CD4-positive, alpha-beta T cell treated with Interleukin-2 at 100 ng/mL for 4 hours (primary cell): ENCODE measurements at places on chromosomes 2 and 18.

DNA sequence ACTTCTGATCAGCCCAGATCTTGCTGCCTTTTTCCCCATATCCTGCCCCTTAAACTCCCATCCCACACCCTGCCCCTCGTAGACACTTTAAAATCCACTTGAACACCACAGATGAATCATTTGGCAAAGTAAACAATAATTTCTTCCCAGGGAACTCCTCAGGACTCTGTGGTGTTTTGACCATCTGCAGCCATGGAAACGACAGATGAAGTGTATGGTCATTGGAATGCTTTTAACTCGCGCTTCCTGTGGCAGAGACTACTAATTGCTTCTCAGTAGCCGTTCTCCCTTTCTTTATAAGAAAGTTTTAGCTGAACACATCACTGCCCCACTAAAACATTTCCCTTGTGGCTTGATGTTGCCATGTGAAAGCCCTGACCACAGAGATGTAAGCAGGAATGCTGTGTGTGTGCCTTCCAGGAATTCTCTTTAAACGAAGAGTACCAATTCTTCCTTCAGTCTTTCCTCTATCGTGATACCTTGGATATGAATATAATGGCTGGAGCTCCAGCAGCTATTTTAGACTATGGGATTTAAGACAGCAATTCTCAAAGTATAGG is 92.7 kb upstream of the PARD3B start:
- no peak for DNase-seq

DNA sequence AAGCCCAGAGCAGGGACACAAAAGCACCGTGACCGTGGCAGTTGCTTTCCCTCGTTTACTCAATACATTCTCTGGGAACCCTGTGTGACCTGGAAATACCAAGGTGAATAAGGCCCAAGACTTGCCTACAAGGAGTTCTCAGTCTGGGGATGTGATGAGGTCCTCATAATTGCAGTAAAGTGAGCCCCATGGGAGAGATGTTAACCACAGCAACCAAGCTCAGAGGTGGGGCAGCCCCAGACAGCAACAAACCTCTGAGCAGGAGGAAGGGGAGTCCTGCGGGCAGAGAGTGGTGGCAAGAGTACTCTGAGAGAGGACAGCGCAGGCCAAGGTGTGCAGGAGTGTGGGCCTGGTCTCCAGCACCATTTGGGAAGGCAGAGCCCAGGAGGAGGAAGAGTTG is 91.6 kb downstream of the TTC32 start:
- DNase-seq, result no peak

- no peak for DNase-seq
Observed at GRCh38 chr2:133053541-133053940, 383.5 kb upstream of the LYPD1 start.

DNA sequence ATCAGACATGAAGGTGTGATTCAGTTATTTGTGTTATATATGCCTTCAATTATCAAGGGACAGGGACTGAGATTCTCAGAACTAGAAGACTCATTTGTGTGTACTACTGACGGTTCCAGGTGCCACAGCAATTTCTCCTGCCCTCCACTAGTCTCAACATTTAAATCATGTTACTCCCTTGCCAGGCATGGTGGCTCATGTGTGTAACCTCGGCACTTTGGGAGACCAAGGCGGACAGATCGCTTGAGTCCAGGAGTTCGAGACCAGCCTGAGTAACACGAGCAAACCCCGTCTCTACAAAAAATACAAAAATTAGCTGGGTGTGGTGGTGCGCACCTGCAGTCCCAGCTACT is 1.1 kb downstream of the CNDP2 start:
- DNase-seq, result no peak

DNA sequence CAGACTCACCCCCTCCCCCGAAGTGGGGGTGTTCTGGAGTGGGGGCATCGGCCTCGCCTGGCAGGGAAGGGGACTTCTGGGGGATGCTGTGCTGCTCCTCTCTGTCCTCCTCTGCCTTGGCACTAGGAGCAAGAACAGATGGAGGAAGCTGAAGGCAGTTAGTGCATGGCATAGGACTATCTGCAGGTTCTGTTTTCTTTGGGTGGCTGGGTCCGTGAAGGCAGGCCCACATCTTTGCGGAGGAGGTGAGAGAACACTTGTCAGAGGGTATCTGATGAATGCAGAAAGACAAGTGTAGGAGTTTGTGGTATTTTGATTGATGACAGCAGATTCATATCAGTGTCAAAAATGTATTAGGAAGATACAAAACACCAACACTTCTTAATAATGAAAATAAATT is 411.4 kb downstream of the TSN start:
- DNase-seq, result no peak

DNA sequence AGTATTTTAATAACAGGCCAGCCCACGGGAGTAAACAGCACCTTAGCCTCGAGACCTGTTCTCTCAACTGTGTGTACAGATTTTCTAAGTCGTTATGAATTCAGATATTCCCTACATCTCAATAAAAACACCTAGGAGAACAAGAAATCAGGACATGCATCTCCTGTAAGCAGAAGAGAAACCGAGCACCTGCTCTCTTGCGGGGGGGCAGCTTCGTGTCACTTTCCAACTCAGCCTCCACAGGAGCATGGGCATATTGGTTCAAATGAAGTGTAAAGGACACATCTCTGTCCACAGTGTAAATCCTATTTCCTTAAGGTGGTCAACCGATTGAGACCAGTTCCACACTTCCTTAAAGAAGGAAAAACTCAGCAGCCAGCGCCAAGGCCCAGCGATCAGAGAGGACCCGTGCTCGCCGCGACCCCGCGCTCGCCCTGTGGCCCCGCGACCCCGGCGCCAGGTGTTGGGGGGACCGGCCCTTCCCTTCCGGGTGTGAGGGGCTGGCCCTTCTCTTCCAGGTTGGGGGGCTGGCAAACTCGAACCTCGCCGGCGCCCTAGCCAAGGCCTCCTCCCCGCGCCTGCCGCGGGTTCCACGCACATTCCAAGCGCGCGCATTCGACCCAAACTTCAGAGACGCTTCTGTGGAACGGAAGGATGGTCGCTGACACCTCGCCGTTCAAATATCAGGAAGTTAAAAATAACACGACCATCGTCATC is 652 bp downstream of the SH3YL1 start:
- DNase-seq, result no peak

- DNase-seq, result no peak
Observed at GRCh38 chr2:208280933-208281332, 14.9 kb downstream of the PIKFYVE start.

GRCh38 chr2:124970030-124970429 is 944.9 kb downstream of the CNTNAP5 start:
- DNase-seq, result no peak

DNA sequence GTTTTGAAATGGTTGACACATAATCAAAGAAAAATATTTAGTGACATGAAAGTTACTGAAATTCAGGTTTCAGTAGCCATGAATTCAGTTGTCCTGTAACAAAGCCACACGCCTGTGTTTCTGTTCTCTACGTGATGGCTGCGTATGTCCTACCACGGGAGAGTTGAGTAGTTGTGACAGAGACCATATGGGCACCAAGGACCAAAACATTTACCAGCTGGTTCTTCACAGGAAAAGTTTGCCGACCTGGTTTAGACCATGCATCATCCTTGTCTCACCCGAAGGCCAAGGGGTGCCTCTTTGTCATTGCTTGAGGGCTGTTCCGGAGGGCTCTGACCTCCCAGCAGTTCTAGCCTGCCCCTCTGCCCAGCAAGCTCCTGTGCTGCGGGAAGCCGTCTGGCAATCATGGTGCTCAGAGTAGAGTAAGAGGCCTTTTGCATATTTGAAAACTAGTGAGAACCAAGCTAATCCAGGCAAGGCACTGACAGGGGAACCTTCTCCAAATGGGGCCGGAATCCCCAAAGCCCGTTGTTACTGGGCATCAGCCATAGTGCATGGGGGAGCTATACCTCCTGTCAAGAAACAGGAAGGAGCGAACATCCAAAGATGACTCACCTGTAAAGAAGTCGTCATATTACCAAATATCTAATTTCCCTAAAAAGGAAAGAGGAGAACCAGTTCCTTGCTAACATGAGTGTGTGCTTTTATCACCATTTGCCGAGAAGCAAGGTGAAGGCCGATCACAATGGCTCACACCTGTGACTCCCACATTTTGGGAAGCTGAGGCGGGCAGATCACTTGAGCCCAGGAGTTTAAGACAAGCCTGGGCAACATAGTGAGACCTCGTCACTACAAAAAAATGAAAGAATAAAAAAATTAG is 92.6 kb upstream of the RAB12 start:
- no peak for DNase-seq

GRCh38 chr2:82237994-82238662 is 1933.6 kb upstream of the LRRTM1 start:
- DNase-seq, result no peak

- DNase-seq, result no peak
Observed at GRCh38 chr2:237670641-237671040, 43.3 kb downstream of the LRRFIP1 start.

GRCh38 chr18:49141491-49141890 is 190.7 kb upstream of the SMAD7 start:
- DNase-seq, result no peak

DNA sequence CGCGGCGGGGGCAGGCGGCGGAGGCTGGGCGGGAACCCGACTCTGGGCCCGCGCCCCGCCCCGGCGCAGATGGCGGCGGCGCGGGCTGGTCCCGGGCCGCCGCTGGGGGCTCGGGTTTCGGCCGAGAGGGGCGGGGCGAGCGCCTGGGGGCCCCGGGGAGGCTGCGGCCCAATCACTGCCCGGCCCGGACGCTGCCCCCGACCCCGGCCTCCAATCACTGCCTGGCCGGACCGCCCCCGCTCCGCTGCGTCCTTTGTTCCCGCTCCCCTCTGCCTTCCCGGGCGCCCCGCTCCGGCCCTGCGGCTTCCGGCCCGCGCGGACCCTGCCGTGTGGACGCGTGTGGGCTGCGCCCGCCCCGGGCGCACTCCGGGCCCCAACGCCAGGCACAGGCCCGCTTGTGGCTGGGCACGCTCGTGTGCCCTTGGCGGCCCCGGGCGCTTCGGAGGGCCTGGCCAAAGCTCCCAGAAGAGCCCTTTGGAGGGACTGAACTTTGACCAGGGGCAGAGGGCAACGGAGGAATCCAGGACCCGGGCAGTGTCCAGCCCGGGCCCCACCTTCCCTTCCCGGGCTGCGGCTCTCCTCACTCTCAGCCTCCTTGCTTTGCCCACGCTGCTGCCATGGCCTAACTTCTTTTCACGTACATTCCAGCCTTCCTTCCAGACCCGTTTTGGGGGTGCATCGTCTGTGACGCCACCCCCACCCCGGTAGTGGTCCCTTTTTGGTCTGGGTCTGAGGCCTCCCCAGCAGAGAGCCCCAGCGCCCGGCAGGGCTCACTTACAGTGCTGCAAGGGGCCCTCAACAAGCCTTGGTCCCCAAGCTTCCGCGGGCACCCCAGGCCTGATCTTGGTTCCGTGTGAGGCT is 27.1 kb upstream of the PTMA start:
- no peak for DNase-seq

- no peak for DNase-seq
Observed at GRCh38 chr2:143704451-143705106, 575.4 kb downstream of the ARHGAP15 start.

DNA sequence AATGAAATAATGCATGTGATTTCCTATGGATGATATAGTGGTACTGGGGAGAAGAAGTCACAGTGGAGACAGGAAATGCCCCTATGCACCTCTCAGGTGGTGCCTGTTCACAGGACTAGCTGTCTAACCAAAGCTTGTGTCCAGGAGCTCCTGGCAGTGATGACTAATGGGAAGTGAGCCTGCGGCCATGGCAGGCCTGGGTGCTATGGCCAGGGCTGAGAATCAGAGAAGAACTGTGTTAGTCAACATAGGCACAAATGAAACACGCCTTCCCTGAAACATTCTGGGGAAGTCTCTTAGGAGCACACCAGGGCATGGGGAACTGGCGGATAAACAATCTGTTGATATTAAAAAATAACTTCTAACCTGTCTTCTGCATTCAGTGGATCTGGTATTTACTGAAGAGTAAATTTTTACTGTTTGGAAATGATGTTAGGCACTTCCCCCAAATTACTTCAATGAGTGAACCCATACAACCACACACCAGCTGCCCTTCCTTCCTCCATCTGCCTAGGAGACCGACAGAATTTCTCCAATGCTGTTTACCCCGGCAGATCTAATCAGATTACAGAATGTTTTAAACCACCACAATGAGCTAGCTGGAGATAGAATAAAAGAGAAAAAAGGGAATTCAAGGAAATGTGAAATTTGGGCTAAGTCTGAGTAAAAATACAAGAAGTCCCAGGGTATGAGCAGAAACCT is 67.4 kb downstream of the MEP1B start:
- no peak for DNase-seq

- no peak for DNase-seq
Observed at GRCh38 chr2:144771348-144771747, 251.4 kb upstream of the ZEB2 start.

DNA sequence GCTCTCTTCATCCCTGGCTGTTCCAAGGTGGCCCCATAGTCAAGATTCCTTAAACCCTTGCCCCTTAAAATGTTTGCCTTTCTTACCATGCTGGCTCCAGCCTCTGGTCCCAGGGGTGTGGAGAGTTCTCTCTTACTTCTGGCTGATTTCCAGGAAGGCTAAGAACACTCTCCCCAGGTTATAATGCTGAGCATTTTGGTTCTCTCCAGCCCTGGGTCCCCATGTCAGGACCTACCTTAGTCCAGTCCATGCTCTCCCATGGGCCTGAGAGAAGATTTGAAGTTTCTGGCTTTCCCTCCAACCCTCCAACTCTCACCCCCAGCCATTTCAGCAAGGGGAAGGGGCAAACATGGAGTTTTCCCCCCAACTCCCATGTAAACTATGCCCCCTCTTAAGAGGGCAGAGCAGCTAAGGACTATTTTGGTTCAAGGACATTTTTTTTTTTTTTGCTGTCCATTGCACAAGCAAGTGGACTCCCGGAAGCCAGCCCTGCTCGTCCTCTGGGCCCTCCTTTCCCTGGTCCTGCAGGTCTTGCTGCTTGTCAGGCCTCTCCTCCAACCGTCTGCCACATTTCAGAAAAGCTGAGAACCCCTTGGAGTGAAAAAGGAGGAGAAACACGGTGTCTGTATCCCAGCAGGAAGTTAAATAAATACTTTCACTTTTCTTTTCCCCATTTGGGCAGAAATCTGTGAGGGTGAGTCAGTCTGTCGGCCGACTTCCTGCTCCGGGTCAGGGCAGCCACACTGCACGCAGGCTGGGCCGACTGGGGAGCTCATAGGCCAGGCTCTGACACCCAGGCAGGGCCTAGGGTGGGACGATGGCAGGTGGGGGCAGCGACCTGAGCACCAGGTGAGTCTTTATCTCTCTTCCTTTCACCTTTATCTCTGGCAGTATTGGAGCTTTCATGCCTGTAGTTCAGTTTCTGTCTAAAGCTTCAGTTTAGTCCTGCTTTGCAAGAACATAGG is at the start of gene SP140L:
SP140L (plus strand) TSS at position 741 of the 965 bp plus-strand sequence; CDS start at position 818, 77 bp downstream.
- peak; percentile 84 for DNase-seq

GRCh38 chr2:134195341-134195740 is 58.5 kb upstream of the MGAT5 start:
- no peak for DNase-seq
